ENCODE measurements at places on chromosomes 2 and 18.

GRCh38 chr2:237359518-237359840, 54.5 kb downstream of the COL6A3 start:
- no peak for DNase-seq

GRCh38 chr2:187168720-187169713, 279.0 kb downstream of the CALCRL start:
- DNase-seq, result no peak

DNA sequence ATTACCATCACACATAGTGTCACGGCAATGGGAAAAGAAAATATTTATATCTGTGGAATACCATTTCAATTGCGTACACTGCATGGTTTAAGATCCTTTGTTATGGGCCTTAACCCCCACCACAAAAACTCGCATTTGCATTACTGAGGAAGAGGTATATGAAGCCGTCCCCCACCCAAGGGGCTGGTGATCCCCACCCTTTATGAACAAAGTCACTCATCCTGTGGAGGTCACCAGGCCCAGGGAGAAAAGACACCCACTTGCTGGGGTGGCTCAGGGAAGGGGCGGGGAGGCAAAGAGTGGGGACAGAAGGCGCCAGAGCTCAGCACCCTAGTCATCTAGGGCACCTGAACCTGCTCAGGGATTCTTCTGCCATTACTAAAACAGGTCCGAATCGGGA, 133.8 kb downstream of the ZNF516 start:
- no peak for DNase-seq

GRCh38 chr2:79139423-79139822, 19.1 kb downstream of the REG1A start:
- no peak for DNase-seq

- DNase-seq, result peak; percentile 43
Measured at GRCh38 chr2:25228848-25229278, 60.5 kb upstream of the POMC start.

- no peak for DNase-seq
Measured at GRCh38 chr2:196925768-196926561, 542 bp downstream of the PGAP1 start.

- DNase-seq, result no peak
Measured at GRCh38 chr2:181536730-181537129, 79.5 kb downstream of the ITGA4 start.

DNA sequence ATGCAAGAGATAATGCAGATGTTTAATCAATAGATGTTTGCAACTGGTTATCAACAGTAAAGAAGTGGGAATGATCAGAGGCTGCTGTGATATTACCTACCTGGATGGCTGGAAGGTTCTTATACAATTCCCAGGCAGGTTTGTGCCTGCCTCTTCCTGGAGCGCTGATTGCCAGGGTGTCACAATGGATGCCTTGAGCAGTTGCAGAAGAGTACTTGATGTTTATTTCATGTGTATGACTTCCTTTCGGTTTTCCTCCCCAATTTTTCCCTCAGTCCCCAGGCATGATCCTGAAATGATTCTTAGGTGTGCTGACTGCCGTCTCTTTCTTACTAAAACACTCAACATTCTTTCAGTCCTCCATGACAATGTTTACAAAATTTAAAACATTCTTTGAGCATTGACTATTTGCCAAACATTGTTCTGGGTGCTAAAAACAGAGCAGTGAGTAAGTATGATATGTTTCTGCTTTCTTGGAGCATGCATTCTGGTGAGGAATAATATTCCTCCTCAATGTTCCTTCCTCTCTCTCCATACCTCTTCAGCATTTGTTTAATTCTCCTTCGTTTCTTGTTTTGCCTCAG, 416.6 kb upstream of the TRIB2 start:
- no peak for DNase-seq

DNA sequence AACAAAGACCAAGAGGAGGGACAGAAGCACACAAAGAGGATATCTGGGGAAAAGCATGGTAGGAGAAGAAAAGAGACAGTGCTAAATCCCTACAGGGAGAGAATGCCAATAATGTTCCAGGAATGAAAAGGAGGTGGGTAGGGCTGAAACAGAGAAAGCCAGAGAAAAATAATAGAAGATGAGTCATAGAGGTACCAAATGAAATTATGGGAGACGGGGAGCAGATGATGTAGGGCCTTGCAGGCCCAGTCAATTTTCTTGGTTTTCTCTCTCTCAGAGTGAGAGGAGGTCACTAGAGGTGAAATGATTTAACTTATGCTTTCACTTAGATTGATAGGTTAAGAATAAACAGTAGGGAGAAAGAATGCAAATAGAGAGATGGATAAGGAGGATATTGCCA, 61.5 kb downstream of the RPRM start:
- no peak for DNase-seq

DNA sequence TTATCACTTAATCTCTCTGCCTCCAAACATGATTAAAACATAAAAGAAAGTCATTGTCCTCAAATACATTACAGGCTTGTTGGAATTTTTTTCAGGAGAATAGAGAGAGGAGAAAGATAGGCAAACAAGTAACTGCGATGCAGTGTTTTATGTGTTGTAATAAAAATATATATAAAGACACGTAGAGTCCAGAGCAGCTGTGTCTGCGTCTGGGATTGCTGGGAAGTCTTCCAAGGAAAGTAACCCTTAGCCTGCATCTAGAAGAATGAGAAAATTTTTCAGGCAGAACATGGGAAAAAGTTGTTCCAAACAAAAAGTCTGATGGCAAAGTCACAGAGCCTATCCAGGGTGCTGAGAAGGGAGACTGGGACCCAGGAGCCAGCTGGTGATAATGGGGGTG, 91.8 kb upstream of the ST6GAL2 start:
- no peak for DNase-seq

GRCh38 chr2:142877216-142877838, at the start of gene KYNU:
KYNU (plus strand) TSS chr2:142877664; CDS start chr2:142885368, 7,704 bp downstream.
- peak; percentile 27 for DNase-seq

- DNase-seq, result no peak
Measured at GRCh38 chr2:60957643-60958042, 59.9 kb upstream of the PEX13 start.

DNA sequence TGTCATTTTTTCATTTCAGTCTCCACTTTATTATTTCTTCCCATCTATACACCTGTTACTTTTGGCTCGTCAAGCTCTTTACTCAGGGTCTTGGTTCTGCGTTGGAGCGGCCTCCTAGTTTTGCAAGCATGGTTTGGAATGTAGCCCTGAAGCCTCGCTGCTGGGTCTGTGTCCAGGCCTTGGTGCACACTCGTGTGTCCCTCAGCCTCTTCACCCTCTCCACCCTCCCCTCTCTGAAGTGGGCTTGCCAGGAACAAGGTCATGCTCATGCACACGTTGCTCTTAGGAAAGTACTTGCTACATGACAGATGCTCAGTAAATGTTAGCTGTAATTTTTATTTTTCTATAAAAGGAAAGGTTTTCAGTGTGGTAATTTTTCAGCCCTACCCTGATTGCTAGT, 147.0 kb downstream of the ATP9B start:
- DNase-seq, result no peak

- no peak for DNase-seq
Measured at GRCh38 chr18:7459851-7460770, 107.0 kb upstream of the PTPRM start.

Measured in CD4-positive, alpha-beta T cell treated with Interferon gamma for 1 hour (primary cell).